Islet precursor cell (in vitro differentiated cells): ENCODE measurements at places on chromosomes 6 and 20.
A peak's percentile ranks its signal among the peaks of the same experiment; 100 is the strongest.

DNA sequence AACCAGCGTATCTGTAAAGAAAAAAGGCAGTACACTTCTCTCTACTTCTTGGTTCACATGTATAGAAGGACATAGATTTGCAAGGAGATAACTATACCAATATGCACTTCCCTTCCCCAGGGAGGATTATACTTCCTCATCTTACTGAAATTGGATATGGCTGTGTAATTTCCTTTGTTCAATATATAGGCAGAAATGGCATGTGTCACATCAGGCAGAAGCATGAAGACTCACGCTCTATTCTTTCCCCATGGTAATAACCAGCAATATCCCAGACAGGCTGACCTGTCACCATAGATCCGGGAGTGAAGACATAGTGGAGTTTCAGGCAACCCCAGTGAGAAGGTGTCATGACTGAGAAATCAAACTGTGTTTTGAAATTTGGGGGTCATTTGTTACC is 518.3 kb downstream of the KIF16B start:
- DNase-seq = no peak

- peak; percentile 77 for DNase-seq
Observed at GRCh38 chr20:9407805-9408421, 106.5 kb upstream of the LAMP5 start.

- DNase-seq = peak; percentile 78
Observed at GRCh38 chr6:113969888-113970804, 802 bp downstream of the HDAC2 start.

GRCh38 chr20:24545168-24545567 is 75.7 kb downstream of the SYNDIG1 start:
- peak; percentile 24 for DNase-seq

DNA sequence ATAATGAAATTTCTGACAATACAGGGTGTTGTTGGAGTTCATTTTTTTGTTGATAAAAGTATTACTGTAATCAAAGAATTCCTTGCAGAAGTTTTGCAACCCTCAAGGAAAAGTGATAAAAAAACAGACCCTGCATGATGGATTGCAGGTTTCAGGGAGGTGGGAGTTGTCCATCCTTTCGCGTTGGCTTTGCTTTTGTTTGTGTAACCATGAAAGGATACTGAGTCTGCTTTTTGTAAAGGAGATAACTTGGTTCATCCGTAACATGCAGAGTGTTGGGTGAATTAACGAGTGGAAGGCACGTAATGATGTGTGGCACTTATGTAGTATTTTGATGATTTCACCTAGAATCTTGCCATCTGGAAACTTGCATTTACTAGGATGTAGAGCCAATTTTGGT is 23.6 kb downstream of the FOXO3 start:
- DNase-seq = no peak

GRCh38 chr6:156450421-156450820 is 326.8 kb upstream of the ARID1B start:
- DNase-seq = no peak

- DNase-seq = no peak
Observed at GRCh38 chr20:60687213-60687612, 564.8 kb upstream of the CDH4 start.

DNA sequence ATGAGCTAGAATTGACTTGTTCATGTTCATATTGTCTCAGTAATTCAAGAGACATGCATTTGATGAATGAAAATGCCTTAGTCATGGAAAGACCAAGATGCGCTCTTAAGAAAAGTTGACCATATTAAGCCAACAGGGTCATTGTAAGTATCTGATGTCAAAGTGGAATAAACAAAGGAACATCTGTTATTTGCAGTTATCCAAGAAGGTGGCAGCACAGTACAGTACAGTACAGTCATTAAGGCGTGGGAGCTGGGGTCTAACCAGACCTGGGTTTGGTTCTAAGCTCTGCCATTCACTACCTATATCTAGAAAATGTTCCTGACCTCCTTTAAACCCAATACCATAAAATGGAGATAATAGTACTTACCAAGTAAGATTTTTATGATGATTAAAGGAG is 178.1 kb downstream of the BACH2 start:
- no peak for DNase-seq

DNA sequence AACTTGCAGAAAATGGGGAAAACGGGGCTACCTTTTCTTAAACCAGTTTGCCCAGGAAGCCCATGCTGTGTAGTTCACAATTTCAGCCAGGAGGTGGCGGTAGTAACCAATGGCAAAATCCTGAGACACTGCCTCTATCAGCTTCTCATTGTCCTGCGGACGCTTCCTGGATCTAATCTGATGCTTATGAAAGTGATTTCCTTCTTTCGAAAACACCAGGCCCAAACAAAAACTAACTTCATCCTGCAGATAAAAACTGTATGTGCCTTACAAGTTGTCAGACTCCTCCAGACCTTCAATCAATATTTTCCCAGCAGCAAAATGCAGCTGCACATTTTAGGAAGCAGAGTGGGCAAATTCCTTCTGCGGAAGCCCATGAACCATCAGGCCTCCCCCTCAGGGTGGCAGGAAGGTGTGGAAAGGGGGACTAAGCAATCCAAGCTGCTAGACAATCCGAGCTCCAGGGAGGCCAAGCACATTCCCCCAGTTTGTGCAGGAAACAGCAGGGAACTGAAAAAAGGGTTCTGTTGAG is 88.5 kb downstream of the LY86 start:
- peak; percentile 89 for DNase-seq

GRCh38 chr6:32082935-32083334 is 26.2 kb downstream of the TNXB start:
- DNase-seq = peak; percentile 63
